ENCODE measurements at places on chromosomes 11 and 22.
A peak's percentile ranks its signal among the peaks of the same experiment; 100 is the strongest.

DNA sequence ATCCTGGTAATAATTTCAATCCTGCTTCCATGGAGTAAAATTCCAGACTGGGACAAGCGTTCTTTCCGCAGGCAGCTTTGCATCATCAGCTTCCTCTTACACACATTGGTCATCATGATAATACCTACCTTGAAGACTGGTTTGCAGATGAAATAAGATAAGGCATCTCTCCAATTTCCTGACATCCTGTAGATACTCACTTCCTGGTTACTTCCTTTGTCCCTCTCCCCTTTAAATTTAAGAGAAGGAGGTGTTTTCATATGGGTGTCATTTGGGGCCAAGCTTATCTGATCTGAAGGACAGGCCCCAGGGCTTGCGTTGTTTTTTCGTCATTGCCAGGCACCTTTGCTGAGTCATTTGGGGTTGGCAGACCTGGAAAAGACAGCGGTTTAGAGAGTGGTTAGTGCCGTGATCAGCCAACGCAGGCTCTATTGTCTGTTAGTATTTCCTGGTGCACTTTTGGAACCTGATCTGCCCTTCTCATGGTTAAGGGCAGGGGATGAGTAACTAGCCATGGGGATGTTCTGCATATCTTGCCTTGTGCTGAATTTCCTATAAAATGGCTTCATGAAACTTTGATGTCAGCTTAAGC lies 24.1 kb downstream of the GRAMD1B start:
- DNase-seq, result no peak

GRCh38 chr22:30752771-30753170 lies 58.1 kb downstream of the OSBP2 start:
- no peak for DNase-seq

DNA sequence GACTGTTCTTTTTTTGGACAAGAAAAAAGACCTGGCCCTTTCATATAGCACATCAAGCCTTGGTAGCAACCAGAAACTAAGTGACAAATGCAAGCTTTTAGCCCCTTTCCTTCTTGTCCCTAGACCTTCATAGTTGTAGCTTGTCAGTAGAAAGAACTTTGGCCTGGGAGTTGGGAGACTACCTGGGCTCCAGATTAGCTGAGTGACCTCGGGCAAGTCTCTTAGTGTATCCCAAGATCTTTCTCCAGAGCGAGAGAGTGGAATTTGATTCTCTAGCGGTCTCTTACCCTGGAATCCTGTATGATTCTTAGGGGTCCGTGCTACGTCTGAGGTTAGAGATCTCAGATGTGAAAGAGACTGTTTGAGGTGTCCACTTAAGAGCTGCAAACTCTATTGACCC lies 59.0 kb downstream of the ZNRF3 start:
- DNase-seq, result no peak

GRCh38 chr11:9527481-9528135 lies 45.9 kb upstream of the WEE1 start:
- DNase-seq, result no peak

DNA sequence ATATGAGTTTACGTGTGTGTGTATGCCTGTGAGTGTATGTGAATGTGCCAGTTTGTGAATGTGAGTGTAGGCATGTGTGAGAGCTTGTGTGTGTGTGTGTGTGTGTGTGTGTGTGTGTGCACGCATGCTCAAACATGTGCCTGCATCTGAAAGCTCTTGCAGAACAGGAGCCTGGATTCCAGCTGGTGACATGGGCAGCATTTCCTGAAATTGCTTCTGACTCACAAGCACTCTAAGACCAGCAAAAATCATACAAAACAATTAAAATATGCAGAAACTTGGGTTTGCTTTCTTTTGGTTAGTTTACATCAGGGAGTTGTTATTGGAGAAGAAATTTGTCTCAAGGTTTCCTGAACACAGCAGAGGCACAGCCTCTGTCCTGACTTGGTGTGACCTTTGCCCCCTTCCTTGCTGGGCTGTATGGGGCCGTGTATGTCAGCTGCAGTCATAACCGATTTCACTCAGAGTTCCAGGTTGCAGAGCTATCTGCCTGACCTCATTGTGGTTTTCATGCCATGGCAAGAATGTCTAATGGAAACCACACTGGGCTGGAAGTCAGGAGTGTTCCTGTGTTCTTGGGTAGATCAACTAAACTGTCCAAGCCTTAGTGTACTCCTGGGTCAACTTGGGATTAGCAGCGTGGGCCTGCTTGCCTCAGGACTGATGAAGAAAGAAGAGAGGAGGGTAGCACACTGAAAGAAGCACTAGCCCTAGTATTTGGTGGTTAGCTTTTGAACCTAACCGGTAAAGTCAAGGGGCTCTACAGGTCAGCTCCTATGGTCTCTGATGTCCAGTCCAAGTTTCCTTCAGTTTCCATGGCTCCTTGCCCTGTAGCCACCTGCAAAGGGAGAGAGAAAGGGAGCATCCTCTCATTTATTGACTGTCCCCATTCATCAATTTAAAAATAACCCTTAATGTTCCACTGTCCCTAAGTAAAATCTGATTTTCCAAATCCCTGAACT lies 143.7 kb downstream of the SNX19 start:
- no peak for DNase-seq

- no peak for DNase-seq
Observed at GRCh38 chr22:19480173-19480568, 451 bp downstream of the CDC45 start.

DNA sequence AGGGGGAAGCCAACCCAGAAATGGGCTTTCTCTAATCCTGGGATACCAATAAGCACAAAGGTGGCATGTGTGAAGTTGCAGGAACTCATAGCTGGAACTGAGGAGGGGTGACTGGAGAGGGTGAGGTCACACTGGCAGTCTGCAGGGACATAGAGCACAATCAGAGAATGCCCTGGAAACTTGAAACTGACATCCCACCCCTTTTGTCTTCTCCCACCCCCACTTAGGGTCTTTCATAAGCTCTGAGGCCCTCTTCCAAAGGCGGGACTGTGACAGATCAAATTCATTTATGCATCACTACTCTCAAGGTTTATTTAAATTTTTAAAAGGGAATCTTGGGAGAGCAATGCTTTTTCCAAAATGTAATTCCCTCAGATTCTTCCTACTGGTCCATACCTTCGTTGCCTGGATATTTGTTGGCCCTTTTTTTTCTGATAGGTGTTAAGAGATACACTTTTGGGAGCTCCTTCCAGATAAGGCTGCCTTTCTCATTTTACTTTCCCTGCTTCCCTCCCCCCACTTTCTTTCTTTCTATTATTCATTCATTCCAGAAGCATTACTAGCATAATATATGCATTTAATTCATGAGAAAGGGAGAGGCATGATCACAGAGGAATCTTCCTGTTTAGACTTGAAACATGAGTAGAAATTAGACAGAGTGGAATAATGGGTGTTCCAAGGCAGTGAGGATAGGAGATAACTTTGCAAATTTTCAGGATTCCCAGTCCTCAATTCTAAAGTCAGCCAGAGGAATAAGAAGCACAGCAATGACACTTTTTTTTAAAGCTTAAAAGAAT lies 14.8 kb downstream of the OR51E2 start:
- DNase-seq, result no peak

- no peak for DNase-seq
Observed at GRCh38 chr11:14619603-14620531, 23.7 kb upstream of the PDE3B start.

DNA sequence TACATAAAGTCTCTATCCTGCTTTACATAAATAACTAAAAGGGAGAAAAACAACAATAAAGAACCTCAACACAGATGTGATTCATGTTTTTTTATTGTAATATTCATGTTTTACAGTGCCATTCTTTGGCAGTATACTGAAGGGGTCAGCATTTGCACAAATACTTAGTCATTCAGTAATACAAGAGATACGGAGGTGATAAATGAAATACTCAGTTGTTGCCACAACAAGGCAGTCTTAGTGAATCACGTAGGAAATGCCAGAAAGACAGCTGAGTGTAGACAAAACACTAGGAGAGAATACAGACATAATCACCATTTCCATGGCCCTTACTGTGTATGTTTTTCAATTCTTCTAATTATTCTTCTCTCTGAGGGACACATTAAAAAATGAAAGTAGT lies 910.4 kb downstream of the METTL15 start:
- DNase-seq, result no peak

DNA sequence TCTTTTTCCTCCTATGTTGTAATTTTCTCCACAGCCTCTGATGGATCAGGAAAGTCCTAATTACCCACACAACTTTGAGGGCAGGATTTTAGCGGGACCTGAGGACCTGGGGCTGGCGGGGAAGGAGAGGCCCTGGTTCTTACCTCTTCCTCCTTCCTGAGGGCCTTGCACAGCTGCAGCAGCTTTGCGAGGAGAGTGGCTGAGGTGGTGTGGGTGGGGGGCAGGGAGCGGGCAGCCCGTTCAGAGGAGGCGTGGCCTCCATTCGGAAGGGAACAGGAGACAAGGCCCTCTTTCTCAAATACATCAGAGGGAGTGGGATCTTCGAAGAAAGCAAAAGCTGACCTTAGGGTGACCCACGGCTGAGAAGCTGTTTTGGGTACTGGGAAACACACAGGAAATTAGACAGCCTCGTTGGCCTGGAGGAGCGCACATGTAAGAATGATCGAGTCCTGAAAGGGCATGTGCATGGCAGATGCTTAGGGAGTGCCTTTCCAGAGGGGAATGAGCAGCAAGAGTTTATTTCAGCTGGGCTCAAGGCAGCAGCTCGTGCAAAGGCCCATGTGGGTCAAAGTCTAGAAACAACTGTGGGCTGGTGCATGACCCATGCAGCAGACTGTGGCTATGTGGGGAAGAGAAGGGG lies 76.6 kb upstream of the NARS2 start:
- DNase-seq, result no peak

DNA sequence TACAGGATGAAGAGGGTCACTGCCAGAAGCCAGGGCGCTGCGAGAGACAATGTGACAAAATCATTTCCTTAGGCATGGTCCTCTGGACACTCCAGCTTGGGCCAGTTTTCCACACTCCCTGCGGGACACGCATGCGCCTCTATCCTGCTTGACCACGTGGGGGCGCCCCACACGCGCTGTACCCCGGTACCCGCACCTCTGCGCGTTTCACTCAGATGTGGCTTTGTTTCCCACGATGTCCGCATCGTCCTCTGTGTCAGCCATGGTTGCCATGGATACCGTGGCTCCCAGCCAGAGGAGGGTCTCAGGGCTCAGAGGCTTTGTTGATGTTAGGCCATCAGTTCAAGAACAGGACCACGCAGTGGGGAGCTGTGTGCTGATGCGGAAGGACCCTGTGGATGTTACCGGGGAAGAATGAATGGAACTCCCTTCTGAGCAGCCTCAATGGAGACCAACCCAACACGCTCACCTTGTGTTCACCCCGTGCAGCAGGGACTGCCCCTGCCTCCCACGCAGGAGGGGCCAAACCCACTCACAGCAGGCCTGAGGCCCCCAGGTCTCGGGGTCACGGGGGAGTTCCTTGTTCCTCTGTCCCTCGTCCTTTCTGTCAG lies 101.1 kb upstream of the SLC22A12 start:
- peak; percentile 17 for DNase-seq

- DNase-seq, result peak; percentile 51
Observed at GRCh38 chr22:42553475-42554361, at the start of gene SERHL2. Gene SERHL2 (plus strand): TSS chr22:42553956. CDS start chr22:42554021, 65 bp downstream.

- DNase-seq, result no peak
Observed at GRCh38 chr22:50261615-50262459, at the start of gene MAPK12. Gene MAPK12 (minus strand): TSS chr22:50261683. CDS start chr22:50261509, 174 bp downstream.

Measured in activated naive CD4-positive, alpha-beta T cell (primary cell).